NCI-H2171 treated with DMSO at 0.1 percent for 48 hours (cell line): ENCODE measurements at places on chromosomes 2 and 18.
A peak's percentile ranks its signal among the peaks of the same experiment; 100 is the strongest.

DNA sequence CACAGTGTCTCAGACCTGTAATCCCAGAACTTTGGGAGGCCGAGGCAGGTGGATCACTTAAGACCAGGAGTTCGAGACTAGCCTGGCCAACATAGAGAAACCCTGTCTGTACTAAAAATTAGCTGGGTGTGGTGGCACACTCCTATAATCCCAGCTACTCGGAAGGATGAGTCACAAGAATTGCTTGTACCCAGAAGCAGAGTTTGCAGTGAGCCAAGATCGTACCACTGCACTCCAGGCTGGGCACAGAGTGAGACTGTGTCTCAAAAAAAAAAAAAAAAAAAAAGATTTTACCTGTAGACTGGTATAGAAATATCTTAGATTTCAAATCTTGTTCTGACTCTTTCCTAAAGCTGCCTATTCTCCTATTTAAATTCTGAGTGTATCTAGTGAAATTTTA lies 7.2 kb upstream of the KLHL29 start:
- no peak for DNase-seq

- DNase-seq: peak; percentile 99
Observed at GRCh38 chr2:85772019-85772745, 18.4 kb downstream of the ATOH8 start.

DNA sequence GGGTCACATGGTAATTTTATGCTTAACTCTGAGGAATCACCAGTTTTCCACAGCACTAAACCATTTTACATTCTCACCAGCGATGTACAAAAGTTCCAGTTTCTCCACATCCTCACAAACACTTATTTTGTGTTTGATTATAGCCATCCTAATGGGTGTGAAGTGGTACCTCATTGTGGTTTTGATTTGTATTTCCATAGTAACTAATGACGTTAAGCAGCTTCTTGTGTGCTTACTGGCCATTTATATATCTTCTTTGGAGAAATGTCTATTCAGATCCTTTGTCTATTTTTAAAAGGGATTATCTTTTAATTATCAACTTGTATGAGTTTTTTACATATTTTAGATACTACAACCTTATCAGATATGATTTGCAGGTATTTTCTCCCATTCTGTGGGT lies 42.0 kb downstream of the CCDC150 start:
- no peak for DNase-seq

DNA sequence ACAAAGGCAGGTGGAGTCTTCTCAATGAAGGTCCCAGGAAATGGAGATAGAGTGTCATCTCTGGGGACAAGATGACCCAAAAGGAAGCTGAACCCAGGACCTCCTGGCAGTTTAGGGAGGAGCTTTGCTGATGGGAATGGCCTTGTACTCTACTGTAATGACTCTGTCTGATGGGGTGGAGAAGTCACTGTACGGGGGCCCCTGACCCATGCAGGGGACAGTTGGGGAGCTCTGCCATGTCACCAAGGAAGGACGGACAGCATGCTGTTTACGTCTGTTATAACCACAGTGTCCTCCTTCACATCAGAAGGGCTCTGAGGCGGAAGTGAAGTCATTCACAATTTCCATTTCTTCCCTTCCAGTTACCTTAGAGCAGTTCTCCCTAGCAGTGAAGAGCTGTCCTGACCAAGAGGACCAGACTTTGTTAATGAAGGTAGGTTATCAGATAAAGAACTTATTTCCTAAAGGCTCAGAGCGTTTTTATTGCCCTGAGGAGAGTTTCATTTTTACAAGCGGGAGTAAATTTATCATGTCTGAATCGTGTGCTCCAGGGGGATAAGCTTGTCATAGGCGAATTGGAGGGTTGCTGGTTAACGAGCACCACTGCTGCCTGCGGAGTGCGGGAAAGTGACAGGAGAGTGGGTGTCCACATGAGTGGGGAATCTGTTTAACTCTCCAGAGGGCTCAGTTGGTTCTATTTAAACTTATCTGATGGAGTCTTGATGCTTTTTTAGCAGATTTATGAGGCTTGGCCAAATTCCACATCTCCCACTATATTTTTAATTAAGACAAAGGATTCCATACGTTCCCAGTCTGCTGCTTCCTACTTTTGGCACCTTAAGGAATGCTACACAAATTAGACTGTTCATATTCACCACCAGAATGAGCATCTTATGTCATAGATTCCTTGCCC lies 71.6 kb upstream of the BCL2L11 start:
- no peak for DNase-seq

DNA sequence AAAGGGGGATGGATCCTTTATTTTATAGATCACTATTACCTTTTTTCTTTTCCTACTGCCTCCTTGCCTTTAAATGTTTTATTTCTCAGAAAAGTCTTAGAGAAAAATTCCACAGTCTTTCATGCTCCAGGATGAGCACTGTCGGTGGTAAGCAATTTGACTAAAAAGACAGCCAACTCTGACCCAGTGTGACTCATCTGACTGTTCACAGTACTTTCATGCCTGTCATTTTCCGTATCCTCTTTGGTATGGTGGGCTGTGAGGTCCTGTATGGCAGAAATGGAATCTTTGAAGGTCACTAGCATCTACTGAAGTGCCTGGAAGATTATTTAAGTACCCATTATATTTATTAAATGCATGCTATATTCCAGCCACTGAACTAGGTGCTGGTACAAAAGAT lies 2.1 kb upstream of the RFTN2 start:
- DNase-seq: no peak

GRCh38 chr2:235864733-235865515 lies 303.3 kb downstream of the GBX2 start:
- no peak for DNase-seq

- no peak for DNase-seq
Observed at GRCh38 chr2:197929008-197929885, 124.9 kb downstream of the PLCL1 start.

- no peak for DNase-seq
Observed at GRCh38 chr18:1593091-1593490, 688.4 kb downstream of the ADCYAP1 start.

DNA sequence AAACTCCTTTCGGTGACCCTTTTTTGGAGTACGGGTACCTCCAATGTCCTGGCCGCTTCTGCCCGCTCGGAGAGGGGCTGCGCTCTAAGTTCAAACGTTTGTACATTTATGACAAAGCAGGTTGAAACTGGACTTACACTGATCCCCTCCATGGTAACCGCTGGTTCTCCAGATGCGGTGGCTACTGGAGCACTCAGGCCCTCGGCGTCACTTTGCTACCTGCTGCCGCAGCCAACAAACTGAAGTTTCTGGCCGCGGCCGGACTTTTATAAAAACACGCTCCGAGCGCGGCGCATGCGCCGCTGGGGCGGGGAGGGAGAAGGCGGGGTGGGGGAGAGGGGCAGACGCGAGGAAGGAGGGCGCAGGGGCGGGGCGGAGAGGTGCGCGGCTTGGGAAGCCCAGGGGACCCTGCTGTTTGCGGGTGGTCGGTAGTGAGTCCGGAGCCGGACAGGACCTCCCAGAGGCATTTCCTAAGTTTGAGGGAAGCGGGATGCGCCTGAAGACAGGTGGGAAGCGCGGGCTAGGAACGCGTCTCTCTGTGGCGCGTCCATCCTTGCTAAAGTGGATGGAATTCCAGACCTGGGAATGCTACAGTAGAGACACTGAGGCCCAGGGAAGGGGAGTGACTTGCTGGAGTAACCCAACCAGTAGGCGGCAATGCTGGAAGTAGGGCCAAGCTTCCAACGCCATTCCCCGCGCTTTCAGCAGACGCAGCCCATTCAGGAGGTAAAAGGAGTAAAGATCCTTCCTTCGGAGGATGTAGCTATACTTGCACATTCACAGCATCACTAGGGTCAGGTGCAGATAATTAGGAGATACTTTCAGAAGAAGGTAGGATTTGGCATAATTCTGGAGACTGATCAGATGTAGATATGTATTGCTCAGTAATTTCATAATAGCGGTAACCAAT lies at the start of gene CXCR4:
Gene CXCR4 (minus strand): TSS at position 241 of the 910 bp plus-strand sequence. CDS start 89 bp downstream, at position 152.
- DNase-seq: peak; percentile 92

GRCh38 chr2:220188031-220188430 lies 560.6 kb downstream of the SLC4A3 start:
- no peak for DNase-seq

DNA sequence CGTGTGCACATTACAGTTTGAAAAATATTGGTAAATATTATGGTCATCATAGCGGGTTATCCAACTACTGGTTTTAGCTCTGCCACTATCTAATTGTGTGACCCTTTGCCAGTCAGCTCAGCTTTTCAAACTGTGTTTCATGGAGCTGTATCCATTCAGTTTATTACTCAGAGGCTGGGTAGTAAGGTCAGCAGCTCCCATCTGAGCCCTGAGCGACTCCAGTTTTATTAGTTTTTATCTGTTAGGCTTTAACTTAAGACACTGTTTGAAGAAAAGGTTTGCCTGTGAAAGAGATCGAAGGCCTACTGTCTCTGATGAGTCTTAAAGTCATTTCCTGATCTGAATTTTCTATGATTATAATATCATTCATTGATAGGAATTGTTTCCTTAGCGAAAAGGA lies 76.3 kb downstream of the DPP10 start:
- no peak for DNase-seq

GRCh38 chr18:13137670-13138419 lies 80.7 kb upstream of the LDLRAD4 start:
- no peak for DNase-seq

DNA sequence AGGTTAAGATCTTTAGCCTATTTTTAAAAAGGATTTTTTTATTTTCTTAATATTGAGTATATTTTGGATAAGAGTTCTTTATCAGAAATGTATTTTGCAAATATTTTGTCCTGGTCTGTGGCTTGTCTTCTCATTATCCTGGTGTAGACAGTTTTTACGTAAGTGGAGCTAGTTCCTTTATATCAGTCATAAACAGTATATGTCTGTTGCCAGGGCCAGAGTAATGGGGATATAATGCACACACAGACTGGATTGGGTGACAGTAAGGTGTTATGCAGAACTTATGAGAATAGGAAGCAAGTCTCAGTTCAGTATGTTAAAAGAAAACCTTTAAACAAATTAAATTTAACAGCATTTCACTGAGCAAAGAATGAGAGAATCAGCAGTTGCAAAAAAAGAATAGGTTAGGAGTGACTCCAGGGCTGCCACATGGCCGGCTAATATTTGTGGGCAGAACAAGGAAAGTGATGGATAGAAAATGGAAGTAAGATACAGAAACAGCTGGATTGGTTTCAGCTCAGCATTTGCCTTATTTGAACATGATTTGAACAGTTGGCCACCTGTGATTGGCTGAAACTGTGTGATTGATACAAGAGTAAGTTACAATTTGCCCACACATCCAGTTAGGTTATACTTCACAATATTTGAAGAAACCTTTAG lies 61.1 kb upstream of the ZNG1B start:
- no peak for DNase-seq

DNA sequence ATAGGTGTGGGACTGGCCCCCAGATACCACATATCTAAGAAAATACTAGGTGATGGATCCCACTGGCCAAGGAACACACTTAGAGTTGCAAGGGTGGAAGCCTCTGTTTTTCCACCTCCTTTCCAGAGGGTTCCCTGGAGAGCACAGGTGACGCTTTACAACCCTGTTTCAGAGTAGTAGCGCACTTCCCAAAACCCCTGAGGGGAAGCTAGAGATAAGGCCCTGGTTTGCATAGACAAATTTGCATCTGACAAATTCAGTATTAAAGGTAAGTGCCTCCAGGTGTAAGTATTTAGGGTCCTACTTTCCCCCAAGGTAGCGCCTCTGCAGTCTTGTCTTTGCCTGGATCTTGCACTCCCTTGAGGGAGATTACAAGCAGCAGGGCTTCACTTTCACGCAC lies 474 bp upstream of the CERKL start:
- peak; percentile 60 for DNase-seq

DNA sequence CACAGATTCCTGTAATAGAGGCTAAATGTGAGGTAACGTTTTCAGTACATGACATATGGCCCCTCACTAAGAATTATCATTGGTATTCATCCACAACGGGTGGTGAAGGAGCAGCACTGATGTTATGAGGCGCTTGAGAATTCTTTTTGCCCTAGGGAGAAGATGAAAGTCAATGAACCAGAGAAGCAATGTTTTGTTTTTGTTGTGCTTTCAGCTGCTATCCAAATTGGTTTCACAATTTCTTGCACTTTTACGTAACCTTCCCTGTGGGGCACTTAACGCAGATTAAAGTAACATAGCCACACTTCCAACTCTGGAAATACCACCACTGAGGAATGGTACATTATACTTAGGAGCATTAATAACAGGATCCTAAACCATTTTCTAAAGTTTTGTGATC lies 13.3 kb upstream of the CCDC85A start:
- DNase-seq: peak; percentile 58

DNA sequence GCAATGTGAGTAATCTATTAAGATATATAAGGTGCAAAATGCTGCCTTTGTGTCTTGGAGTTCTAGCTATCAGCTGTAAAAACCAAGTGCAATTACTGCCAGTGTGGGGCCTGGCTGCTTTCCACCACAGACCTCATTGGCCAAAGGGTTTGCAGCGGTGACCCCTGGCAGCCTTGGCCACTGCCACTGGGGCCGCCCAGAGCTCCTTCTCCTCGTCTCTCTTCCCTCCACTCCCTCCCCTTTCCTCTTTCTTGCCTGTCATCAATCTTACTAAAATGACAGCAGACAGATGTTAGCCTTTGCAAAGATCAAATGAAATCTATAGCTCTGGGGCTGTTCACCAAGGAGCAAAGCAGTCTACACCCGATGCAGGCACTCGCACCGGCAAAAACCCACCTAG lies 986.3 kb downstream of the BCL11A start:
- DNase-seq: peak; percentile 79

GRCh38 chr2:64876137-64876647 lies 113.0 kb upstream of the SLC1A4 start:
- DNase-seq: peak; percentile 44

- DNase-seq: no peak
Observed at GRCh38 chr2:189485146-189485545, 43.9 kb downstream of the WDR75 start.

GRCh38 chr2:42010743-42011298 lies 37.0 kb upstream of the PKDCC start:
- DNase-seq: no peak

- DNase-seq: no peak
Observed at GRCh38 chr18:36212301-36213171, 25.2 kb downstream of the MOCOS start.

GRCh38 chr2:101135412-101136296 lies 15.5 kb downstream of the TBC1D8 start:
- DNase-seq: no peak

GRCh38 chr2:176614049-176614448 lies 344.8 kb downstream of the MTX2 start:
- DNase-seq: peak; percentile 28

DNA sequence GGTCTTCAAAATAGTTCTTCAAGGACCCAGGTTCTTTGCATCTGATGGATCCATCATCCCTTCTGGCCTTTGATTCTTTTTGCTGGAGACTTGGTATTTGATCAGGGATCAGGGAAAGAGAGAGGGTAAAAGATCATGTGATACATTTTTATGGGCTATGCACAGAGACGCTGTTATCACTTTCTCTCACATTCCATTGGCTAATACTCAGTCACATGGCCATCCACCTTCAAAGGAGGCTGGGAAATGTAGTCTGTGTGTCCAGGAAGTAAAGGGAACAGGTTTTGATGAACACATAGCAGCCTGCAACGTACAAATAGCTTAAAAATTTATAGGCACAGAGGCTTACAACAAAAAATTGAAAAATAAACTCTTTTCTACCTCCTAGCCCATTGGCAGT lies 629.6 kb upstream of the FANCL start:
- no peak for DNase-seq

- no peak for DNase-seq
Observed at GRCh38 chr2:29469516-29469915, 354.3 kb downstream of the CLIP4 start.
